ENCODE measurements at places on chromosomes 7 and 10.

GRCh38 chr7:136245327-136246004, 268.3 kb upstream of the MTPN start:
- no peak for DNase-seq

DNA sequence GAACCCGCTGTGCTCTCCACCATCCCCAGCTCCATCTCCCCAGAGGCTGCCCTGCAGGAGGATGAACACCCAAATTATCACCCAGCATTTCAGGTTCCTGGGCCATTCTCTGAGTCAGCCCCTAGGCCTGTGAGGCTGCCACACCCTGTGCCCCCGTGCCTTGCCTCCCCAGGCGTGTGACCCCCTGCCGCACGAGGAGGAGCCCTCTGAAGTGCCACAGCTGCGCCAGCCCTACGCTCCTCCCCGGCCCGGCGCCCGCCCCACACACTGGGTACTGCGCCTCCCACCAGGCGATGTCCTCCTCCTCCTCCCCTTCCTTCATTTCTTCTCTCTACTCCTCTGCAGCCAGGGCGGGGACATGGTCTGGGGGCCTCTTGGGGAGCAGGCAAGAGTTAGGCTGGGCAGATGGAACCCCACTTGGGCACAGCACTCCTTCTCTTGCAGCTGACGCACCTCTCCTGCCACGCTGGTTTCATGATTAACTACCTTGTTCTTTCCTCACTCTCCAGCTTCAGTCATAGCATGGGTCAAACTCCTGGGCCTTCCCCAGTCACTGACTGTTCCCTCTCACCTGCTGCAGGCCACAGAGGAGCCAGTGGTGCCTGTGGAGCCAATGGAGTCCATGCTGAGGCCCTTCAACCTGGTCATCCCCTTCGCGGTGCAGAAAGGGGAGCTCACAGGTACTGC, 12.7 kb upstream of the ATP6V1F start:
- DNase-seq = no peak

GRCh38 chr10:132397671-132398565, 918 bp downstream of the PWWP2B start:
- peak; percentile 55 for DNase-seq

- DNase-seq = peak; percentile 81
Observed at GRCh38 chr10:13990946-13991345, 339.8 kb downstream of the FRMD4A start.

- DNase-seq = peak; percentile 46
Observed at GRCh38 chr7:149422162-149422913, 38.5 kb downstream of the ZNF777 start.
